ENCODE measurements at places on chromosomes 3 and 15.

GRCh38 chr3:42822828-42823227 lies 13.6 kb downstream of the ACKR2 start:
- DNase-seq = no peak

- DNase-seq = no peak
Observed at GRCh38 chr3:13294442-13295351, 125.4 kb downstream of the NUP210 start.

DNA sequence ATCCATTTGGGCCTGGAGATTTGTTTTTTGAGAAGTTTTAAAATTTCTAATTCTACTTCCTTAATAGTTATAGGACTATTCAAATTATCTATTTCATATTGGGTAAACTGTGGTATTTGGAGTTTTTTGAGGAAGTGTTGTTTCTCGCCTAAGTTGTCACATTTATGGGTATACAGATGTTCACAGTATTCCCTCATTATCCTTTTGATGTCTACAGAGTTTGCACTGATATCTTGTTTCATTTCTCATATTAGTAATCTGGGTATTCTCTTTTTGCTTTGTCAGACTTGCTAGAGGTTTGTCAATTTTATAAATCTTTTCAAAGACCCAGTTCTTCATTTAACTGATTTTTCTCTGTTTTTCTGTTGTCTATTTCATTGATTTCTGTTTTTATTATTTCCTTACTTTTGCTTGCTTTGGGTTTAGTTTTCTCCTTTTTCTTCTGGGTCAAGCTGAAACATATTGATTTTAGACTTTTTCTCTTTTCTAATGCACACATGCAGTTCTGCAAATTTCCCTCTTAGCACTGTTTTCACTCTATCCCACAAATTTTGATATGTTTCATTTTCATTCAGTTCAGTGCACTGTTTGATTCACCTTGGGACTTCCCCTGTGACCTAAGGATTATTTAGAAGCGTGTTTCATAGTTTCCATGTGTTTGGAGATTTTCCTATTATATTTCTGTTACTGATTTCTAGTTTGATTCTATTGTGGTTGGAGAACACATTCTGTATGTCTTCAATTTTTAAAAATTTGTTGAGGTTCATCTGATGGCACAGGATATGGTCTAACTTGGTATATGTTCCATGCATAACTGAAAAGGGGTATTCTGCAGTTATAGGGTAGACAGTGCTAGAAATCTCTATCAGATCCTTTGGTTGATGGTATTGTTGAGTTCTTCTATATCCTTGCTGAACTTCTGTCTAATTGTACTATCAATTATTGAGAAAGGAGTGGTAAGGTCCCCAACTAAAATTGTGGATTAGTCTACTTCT lies 79.6 kb downstream of the SUMF1 start:
- no peak for DNase-seq

GRCh38 chr3:142896201-142896755 lies 7.4 kb upstream of the PCOLCE2 start:
- DNase-seq = no peak

GRCh38 chr3:149332227-149332765 lies 1.1 kb downstream of the TM4SF18 start:
- DNase-seq = no peak
